ENCODE measurements at places on chromosomes 16 and 17. TPM values are rescaled to one million over a fixed set of nuclear protein-coding genes. Genes with fewer than 3 reads are reported as not detected.

The CCL5 gene
- total RNA-seq, result 12.1 TPM

The ZNF469 gene
- 3.6 TPM for total RNA-seq

The KRTAP4-9 gene
- total RNA-seq, result not detected

The CD300LB gene
- 0.49 TPM for total RNA-seq

Measured in ureter (tissue), 1 donor.